ENCODE measurements at places on chromosomes 1 and 21.

DNA sequence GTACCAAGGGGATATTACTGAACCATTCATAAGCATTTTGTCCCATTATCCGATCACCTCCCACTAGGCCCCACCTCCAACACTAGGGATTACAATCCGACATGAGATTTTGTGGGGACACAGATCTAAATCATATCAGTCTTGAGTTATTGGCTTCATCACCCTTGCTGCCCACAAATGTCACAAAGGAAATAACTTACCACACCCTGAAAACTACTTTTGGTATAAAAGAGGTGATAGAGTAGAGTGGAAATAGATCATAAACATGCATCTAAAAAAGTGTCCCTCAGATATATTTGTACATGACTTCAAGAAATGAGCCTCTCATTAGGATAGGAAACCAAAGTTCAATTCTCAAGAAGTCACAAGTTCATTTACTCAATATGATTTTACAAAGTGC is 22.6 kb upstream of the FCRL3 start:
- no peak for DNase-seq

GRCh38 chr1:109803901-109804331 is 40.2 kb upstream of the EPS8L3 start:
- DNase-seq, result no peak

GRCh38 chr21:46454142-46454541 is 4.5 kb upstream of the DIP2A start:
- no peak for DNase-seq

- no peak for DNase-seq
Measured at GRCh38 chr1:220300442-220301121, 28.3 kb upstream of the RAB3GAP2 start.

DNA sequence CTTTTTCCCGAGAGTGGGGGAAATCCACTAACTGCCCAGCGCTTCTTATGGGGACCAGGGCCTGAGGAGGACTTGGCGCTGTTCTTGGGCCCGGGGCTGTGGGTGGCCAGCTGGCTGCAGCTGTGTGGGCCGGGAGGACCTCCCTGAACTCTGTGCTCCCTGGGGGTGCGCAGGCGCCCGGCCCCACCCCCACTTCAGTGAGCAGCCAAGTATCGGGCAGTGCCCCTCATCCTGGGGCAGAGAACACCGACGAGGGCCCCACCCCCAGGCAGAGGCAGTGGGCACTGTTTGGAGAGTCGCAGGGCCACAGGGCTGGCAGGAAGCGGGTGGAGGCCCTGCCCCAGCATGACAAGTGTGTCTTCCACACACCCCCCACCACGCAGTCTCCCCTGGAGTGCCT is 32.5 kb upstream of the SLC19A1 start:
- DNase-seq, result no peak

DNA sequence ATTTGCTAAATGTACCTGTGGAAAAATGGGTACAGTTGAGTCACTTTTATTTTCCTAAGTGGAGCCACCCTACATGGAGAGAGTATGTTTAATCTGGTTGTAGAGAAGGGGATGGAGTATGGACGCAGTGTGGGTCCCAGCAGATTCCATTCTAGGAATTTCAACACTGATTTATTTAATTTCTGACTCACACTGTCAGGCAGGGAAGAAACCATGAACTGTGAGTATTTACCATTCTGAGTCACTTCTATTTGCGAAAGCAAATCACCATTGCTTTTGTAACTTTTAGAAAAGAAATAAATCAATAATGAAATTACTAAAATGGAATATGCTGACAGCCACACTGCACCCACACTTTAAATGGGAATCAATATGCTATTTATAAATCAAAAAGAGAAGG is 339.0 kb downstream of the DSCAM start:
- no peak for DNase-seq

DNA sequence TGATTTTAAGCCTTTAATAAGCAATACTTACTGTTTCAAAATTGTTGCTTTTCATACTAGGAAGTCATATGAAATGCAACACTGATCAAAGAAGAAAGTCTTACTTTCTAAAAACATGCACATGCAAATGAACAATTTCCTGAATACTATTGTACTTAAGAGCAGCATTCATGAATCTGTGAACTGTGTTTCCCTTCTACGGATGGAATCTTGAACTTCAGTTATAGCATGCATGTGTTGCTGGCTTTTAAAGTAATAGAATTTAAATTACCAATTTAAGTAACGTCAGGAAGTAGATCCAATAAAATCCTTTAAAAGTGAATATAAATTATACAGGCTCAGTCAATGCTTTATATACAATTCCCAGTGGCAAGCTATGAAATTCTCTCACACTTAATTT is 348.9 kb downstream of the KCNT2 start:
- no peak for DNase-seq

DNA sequence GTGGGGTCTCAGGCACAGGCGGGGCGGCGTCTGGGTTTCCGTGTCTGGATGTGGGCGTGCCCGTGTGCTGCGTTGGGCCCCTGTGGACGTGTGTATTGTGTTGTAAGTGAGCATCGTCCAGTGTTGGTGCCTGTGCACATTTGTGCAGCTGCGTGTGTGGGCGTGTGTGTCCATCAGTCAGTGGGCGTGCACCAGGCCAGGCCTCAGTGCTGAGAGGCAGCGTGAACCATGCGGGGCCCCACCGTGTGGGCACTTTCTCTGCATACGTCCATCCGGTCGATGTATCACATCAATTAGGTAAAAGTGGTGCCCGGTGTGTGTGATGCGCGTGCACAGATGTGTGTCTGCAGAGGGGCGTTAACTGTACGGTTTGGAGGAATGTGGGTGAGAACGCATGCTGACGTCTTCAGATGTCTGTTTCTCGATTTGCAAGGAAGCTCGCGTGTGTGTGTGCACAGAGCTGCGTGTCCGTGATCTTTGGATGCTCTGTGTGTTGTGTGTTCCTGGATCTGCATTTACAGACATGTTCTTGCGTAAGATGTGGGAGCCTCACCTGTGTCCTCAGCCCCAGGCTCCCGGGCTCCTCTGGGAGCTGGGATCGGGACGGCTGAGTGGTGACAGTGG is 24.6 kb downstream of the AGRN start:
- no peak for DNase-seq

DNA sequence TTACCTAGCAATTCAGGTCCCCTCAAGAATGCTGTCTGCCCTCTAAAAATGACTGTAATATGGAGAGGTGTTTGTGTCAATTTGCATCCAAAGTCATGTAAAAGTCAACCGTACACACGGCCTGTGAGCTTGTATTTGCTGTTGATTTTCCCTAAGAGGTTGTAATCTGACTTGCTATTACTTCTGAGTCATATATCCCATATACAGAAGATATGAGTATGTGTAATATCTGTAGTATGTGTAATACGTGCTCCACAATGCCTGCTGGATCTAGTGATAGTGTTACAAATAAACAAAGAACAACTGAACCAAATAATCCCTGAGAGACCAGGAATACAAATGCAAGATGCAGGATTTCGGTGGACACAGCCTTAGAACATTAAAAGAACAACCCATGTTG is 1.4 kb upstream of the KCNJ6 start:
- DNase-seq, result no peak

Measured in hematopoietic multipotent progenitor cell (in vitro differentiated cells).